ENCODE measurements at places on chromosomes 6 and 20.

DNA sequence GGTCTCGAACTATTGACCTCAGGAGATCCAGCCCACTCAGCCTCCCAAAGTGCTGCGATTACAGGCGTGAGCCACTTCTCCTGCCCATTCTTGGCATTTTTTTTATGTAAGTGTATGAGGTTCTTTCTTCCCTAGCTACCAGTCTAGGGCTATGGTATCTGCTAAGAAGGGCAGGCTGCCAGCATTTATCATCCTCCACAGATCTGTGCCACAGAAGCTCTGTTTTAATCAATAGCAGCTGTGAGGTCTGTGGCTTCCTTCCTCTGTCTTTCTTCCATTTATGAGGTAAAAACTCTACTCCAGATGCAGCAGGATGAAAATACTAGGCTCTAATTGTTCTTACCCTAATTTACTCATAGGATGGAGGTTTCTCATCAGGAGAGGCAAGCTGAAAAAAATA lies 1382.4 kb upstream of the ADGRB3 start:
- DNase-seq, result no peak

DNA sequence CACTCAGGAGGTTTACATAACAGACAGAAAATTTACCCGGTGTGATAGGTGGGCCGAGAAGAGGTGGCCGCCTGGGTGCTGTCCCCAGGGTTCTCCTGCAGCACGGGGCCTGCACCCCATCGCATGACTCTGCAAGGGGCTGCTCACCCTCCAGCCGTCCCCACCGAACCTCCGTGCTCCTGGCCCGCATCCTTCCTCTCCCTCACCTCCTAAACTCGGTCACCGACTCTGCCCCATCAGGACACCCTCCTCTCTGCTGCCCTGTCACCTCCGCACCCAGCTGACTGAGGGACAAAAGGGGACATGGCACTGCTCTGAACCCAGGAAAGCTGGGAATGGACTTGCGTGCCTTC lies 147.6 kb downstream of the SYNDIG1 start:
- DNase-seq, result no peak

DNA sequence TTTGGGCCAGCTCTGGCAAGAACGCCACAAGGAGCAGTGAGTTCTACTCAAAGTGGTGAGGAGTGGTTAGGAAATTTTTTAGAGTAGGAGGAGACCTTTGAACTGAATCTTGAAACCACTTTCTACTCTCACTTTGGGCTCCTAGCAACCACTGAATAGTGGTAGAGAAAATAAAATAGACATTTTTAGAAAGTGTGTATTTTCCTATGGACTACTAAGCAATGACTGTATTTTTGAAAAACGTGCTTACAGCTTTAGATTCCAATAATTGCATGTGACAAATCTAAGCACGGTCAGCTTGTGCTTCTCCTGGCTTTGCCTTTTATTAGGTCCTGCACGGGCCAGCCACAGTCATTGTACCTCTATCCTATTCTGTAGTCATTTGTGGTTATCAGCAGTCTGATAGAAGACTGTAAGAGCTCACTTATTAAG lies 8.7 kb upstream of the IFNGR1 start:
- no peak for DNase-seq

GRCh38 chr6:15506066-15506465 lies 156.8 kb downstream of the DTNBP1 start:
- DNase-seq, result no peak

DNA sequence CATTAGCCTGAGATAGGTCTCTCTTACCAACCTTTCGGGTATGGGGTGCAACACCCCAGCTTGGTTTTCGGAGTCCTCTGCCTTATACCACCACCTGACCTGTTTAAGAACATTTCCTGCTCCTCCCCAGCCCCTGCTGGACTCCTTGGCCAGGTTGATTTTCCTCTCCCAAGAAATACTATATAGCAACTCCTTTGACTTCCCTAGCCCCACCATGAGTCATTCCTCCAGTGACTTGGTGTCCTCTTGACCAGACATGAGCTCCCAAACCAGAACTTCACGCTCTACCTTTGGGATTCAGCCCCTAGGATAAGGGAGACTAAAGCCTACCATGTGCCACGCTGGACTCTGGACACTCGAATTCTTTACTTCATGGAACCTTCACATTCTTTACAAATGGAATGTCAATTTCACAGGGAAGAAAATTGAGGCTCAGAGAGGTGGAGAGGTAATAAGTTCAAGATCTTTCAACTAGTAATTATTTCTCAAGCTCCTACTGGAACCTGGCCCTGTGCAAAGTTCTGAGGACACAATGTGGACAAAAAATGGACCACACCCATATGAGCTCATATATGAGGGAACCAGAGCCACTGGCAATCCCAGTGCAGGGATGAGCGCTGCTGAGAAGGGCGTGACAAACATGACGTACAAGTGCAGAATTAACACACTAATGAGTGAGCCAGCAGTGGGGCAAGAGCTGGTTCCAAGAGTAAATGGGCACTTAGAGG lies 48.2 kb downstream of the SIRPA start:
- no peak for DNase-seq

DNA sequence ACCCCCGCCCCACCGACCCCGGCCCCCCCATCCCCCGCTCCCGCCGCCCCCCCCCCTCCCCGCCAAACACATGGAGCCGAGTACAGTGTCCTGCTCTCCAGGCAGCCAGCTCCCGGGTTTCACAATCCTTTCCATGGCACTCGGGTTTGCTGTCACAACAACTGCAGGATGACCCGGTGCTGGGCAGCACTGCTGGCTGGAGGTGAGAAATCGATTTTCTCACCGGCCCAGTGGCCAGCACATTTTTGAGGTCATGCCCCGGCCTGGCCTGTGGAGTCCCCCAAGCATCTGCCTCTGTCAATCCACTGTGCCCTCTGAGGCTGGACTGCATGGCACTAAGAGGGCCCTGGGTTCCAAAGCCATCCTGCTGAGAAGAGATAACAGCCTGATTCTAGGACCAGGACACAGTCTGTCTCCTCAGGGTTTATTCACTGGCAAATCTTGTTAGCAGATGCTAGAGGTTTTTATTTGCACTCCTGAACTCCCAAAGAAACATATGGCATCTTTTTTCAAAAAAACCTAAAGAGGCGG lies 129.5 kb downstream of the NFATC2 start:
- DNase-seq, result no peak

DNA sequence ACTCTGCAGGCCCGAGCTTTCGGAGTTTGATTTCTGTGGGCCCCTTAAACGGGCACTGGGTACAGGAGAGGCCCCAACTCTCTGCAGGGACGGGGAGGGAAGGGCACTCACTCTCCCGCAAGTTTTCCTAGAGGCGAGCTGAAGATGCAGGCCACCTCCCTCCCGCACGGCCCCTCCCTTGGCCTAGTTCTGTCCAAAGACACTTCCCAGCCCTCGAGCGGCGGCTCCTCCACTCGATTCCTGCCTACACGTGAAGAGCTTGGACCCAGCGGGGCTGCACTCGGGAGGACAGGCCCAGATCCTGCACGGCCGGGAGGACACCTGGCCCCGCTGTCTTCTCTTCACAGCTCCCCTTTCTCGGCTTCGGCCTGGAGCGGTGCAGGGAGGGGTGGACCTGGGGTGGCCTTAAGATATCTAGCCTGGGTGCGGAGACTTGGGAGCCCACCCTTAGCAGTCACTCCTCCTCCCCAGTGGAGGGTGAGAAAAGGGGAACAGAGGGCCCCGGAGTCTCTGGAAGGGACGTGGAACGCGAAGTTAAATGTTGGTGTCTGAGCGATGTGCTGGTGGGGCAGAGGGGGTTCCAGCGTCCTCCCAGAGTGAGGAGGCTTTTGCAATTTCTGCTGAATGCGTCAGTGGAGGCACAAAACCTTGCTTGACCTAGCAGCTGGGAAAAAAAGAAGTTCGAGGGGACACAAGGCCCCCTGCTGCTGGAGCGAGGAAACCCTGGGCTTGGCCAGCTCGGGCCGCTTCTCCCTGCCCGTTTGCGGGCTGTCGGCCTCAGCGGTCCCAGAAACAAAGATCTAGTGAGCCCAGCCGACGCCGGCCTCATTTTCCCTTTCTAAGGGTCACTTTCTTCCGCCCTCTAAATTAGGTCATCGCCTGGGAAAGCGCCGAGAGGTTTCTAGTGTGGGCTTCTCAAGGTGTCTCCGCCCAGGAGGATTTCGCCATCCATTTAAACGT lies 4.9 kb downstream of the OLIG3 start:
- no peak for DNase-seq

- DNase-seq, result no peak
Observed at GRCh38 chr6:43989581-43990146, 137.6 kb downstream of the MRPL14 start.

DNA sequence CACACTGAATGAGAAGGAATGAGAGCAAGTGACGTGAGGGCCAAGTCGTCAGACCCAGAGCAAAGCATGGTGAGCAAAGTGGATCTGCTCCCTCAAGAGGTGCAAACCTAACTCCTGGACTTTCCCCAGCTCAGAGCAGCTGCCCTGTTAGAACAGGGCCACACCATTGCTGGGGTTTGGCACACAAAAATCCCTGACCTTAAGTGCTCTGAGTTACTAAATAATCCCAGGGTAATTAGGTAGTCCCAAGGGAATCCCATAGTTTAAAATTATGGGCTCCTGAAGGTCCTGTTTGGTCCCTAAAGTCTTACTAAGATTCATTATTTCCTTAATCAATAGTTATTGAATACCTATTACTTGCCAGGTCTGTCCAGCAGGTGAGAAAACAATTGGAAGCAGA lies 165.1 kb upstream of the TNFAIP3 start:
- no peak for DNase-seq

DNA sequence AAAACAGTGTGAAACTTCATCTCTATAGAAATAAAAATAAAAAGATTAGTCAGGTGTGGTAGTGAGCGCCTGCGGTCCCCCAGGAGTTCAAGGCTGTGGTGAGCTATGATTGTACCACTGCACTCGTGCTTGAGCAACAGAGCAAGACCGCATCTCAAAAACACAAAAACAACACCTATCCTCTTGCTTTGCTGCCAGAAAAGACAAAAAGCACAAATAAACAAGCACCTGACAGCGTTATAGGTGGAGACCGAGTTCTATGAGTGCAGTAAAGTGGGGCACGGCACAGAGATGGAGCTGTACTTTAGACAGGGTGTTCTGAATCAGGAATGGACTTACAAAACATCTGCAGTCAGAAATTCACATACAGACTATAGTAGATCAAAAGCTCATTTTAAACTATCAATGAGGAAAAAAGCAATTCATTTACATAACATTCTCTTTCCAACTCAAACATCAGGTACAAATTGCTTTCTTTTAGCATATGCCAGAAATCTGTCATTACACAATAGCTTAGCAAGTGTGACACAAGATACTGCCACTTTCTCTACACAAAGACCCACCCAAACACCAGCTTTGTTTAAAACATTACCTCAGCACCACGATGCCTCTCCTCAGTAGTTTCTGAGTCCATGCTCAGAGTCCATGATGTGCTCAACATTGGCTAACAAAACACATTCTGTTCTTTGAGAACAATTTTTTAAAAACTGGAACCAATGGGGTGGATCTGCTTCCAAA lies 10.1 kb downstream of the EZR start:
- no peak for DNase-seq

DNA sequence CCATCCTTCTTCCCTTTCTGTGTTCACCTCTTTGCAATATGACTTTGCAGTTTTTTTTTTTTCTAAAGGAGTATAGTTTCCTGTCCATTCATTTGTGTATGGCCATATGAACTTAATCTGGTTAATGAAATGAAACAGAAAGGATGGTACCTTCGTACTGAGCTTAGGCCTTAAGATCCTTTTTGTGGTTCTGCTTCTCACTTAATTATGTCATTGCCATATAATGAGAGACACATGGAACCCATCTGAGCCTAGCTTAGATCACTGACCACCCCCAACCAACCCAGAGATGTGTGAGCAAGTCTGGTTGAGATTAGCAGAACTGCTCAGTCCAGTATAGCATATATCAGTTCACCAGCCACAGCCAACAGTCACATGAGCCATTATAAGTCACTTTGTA lies 1179.6 kb downstream of the HACE1 start:
- no peak for DNase-seq

- no peak for DNase-seq
Observed at GRCh38 chr20:56244259-56244658, 4.3 kb upstream of the MC3R start.

GRCh38 chr20:5881703-5882102 lies 68.6 kb downstream of the TRMT6 start:
- no peak for DNase-seq

DNA sequence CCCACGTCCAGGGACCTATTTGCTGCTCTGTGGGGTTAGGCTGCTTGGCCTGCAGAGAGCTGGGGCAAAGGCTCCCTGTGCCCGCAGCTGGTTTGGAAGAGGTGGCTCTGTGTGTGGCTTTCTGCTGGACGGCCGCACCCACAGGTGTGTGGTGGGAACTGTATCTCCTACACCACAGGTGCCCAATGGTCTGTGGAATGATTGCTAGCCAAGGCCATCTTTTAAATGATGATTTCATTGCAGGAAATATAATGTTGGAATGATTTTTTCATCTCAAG lies 178.4 kb downstream of the DLL1 start:
- no peak for DNase-seq

GRCh38 chr6:14375930-14376329 lies 258.4 kb downstream of the CD83 start:
- DNase-seq, result no peak
